ENCODE measurements at places on chromosomes 6 and 20. TPM values are rescaled to one million over a fixed set of nuclear protein-coding genes. Genes with fewer than 3 reads are reported as not detected.
A peak's percentile ranks its signal among the peaks of the same experiment; 100 is the strongest.

DNA sequence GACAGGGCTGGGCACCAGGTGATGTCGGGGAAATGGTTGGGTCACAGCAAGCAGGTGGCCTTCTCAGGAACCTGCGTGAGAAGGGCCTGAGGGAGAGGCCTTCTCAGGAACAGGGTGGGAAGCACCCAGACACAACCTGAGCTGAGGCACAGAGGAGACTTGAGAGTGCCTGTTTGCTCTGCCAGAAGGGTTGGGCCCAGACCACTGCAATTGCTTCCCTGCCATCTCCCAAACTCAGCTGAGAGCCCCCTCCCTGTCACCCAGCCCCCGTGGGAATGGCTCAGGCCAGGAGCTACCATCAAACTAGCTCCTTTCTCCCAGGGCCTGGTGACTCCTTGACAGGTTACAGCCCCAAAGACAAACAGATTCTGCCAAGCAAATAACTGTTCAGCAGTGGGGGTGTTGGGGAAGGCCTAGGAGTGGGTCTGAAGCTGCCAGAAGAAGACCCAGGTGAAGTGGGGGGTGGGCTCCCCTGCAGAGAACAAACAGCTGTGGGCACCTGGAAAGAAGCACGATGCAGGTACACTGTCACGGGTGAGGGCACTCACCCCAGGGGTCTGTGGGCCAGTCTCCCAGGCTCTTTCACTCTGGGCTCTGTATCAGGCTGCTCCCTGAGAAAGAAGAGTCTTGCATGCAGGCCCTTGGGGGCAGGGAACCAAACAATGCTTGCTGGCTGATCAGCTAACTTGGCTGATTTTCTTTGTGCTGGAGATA lies 30.4 kb upstream of the SPDEF start:
- H3K4me3 ChIP-seq: no peak overlapping the region
- H3K27ac ChIP-seq: no peak overlapping the region
- no peaks in the 10 kb centered on the region for H3K4me1 ChIP-seq
- no peaks in the 10 kb centered on the region for H3K36me3 ChIP-seq
- no peak for DNase-seq

MAPK13 gene
- total RNA-seq: 33.9 TPM

GRCh38 chr6:90369024-90369519 lies 72.4 kb upstream of the BACH2 start:
- peaks cover 35% of the 10 kb centered on the region for H3K4me1 ChIP-seq
- peaks cover 8% of the 10 kb centered on the region for H3K36me3 ChIP-seq
- H3K27ac ChIP-seq: peak overlapping the region; percentile 71
- H3K4me3 ChIP-seq: peak overlapping the region; percentile 33

GRCh38 chr6:11323666-11324452 lies 91.4 kb upstream of the NEDD9 start:
- H3K27ac ChIP-seq: peak overlapping the region; percentile 83
- no peaks in the 10 kb centered on the region for H3K27me3 ChIP-seq
- no peak overlapping the region for H3K4me3 ChIP-seq
- no peak for DNase-seq
- peaks cover 84% of the 10 kb centered on the region for H3K4me1 ChIP-seq
- peaks cover 48% of the 10 kb centered on the region for H3K36me3 ChIP-seq

DNA sequence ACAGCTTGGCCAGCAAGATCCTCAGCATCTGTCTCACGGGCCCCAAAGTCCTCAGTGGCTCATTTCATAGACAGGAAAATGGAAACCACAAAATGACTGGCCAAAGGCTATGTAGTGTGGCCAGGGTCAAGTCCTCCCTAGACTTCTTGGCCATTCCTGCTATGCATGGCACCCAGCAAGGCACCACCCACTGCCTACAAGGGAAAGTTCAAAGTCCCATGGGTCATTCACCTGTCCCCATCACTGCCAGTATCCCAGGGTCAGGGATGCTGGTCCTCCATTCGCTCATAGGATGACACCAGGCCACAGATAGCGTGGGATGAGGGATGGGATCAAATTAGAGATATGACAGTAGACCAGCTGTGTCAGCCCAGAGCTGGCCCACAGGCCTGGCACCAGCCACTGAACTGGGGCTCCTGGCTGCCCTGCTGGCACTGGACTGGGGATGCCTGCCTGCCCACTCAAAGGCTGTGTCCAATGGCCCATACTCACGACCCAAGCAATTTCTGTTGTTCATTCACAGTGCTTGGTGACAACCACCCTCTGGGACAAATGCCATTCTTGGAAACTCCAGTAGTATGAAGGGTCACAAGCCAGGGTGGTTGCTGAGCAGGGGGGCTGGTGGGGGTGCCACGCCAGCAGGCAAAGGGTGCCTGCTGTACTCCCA lies 11.6 kb downstream of the ADISSP start:
- peaks cover 1% of the 10 kb centered on the region for H3K36me3 ChIP-seq
- no peak for DNase-seq
- peaks cover 6% of the 10 kb centered on the region for H3K4me1 ChIP-seq
- H3K27ac ChIP-seq: no peak overlapping the region
- H3K4me3 ChIP-seq: no peak overlapping the region

GRCh38 chr20:56316051-56316450 lies 42.7 kb upstream of the FAM210B start:
- H3K36me3 ChIP-seq: no peaks in the 10 kb centered on the region
- peaks cover 12% of the 10 kb centered on the region for H3K4me1 ChIP-seq
- peaks cover 26% of the 10 kb centered on the region for H3K27me3 ChIP-seq
- no peak for DNase-seq
- no peak overlapping the region for H3K27ac ChIP-seq

DNA sequence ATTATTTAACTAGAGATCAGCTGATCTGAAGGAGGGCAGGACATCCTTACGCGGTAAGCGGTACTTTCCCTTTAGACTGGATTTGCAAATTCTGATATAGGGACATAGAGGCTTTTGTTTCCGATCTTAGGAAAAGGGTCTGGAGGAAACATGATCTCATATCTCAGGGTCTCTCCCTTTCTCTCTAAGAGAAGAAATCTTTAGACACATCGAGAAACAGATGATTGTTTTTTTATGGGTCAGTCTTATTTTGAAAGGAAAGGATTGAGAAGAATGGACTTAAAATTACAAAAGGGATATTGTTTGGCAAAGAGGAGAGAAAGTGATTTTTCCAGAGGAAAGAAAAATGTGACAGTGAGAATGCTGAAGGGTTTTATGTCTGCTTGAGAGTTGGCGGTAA lies 83.9 kb upstream of the OGFRL1 start:
- H3K27ac ChIP-seq: no peak overlapping the region
- no peak overlapping the region for H3K4me3 ChIP-seq
- H3K36me3 ChIP-seq: no peaks in the 10 kb centered on the region

- H3K36me3 ChIP-seq: peaks cover 23% of the 10 kb centered on the region
These were observed 191.2 kb upstream of the PREP start for GRCh38 chr6:105593805-105594671.

- DNase-seq: no peak
- peaks cover 34% of the 10 kb centered on the region for H3K36me3 ChIP-seq
- H3K4me3 ChIP-seq: no peak overlapping the region
- H3K27me3 ChIP-seq: no peaks in the 10 kb centered on the region
- H3K4me1 ChIP-seq: peaks cover 4% of the 10 kb centered on the region
These were observed 38.9 kb downstream of the ORC3 start for GRCh38 chr6:87628881-87629280.

DNA sequence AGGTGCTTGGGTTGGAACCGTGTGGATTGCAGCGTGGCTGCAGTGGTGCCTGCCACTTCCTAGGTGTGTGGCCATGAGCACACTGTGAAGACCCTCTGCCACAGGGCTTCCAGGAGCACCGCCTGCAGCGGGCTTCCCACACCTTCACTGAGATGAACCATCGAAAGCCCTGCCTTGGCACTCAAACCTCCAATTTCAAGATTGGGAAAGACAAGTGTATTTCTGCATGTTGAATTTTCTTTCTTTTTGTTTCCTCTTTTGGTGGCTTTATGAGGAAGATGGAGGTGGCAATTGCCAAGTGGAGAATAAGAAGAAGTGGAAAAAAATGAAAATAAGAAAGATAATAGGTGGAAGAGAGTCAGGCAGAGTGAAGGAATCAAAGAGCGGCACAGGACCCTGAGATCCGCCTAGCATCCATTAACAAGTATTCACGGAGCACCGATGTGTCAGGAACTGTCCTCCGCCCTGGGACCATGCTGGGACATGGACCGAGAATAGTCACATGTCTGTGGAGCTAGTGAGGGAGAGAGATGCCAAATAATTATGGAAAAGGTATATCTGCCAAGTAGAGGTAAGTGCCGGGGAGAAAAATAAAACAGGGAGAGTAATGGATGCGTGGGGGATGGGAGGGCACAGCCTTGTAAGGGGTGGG lies 159.9 kb downstream of the BCAS1 start:
- H3K4me3 ChIP-seq: no peak overlapping the region
- DNase-seq: no peak
- H3K27ac ChIP-seq: peak overlapping the region; percentile 27
- H3K27me3 ChIP-seq: no peaks in the 10 kb centered on the region
- peaks cover 25% of the 10 kb centered on the region for H3K4me1 ChIP-seq
- peaks cover 3% of the 10 kb centered on the region for H3K36me3 ChIP-seq

DNMT3B gene
- 4.7 TPM for total RNA-seq

NT5DC1 gene
- 26.4 TPM for total RNA-seq

GGTLC1 gene
- not detected for total RNA-seq

MYMX gene
- not detected for total RNA-seq
